Stimulated activated CD8-positive, alpha-beta memory T cell treated with anti-CD3 and anti-CD28 coated beads, Interleukin-7, amount 100 ng/mL, for 1 hour (primary cell): ENCODE measurements at places on chromosomes 3 and 15.

DNA sequence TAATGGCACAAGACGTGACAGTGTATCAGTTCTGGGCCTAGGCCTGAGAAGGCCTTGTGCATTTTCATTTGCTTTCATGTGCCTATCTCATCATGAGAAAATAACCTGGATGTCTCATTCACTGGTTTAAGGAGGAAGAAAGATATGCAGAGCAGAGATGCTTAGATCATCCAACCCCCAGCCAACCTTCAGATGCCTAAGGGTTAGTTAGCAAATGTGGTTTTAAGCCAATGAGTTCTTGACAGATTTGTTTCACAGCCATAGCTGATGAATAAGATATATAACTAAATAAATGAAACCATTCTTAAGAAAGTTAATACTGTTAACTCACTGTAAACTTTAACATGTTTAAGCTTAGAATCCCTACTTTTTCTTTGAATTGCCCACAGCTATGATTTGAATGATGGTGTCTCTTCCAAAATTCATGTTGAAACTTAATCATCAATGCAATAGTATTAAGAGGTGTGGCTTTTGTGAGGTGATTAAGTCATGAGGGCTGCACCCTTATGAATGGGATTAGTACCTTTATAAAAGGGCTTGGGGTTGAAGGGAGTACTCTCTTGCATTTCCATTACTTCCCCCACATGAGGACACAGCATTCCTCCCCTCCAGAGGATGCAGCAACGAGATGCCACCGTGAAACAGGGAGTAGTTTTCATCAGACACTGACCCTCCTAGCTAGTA, 324.6 kb upstream of the TBC1D5 start:
- DNase-seq, result no peak

DNA sequence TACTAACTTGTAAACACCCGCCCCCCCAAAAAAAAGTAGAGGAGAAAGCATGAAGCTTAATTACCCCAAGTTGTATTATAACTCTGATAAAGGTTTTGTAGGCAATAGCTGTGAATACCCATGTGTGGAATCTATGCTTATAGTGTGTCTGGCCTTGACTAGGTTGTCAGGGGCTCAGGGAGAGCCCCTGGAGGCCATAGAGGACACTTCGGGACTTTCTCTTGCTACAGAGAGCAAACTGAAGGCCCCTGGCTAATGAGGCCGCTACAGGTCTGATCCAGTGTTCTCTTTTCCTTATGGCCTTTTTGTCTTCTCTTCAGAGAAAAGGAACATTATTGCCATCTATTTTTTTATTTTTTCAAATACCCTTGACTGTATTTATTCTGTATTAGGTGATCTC, 19.1 kb upstream of the SCAANT1 start:
- no peak for DNase-seq

- DNase-seq, result no peak
These were observed 73.7 kb downstream of the PIK3CB start for GRCh38 chr3:138761002-138761401.

- no peak for DNase-seq
These were observed 157.4 kb upstream of the GMNC start for GRCh38 chr3:191019855-191020254.

DNA sequence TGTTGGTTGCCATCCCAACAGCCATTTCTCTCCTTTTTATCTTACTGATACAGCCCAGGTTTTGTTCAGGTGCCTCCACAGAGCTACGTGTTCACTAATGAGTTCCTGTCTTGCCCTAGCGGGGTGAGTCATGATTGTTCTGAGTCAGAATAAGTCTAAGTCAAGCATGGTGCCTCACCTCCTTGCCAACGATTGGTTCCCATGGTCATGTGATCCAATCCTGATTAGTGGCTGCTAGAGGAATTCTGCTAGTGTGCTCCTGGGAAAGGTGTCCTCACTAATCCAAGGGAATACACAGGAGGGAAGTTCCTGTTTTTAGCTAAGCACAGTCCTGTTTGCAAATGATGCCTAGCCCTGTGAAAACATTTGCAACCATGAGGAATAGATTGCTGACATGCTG, 99.8 kb downstream of the NSUN3 start:
- no peak for DNase-seq
